Fibroblast of skin of abdomen (primary cell): ENCODE measurements at places on chromosomes 4 and X.

DNA sequence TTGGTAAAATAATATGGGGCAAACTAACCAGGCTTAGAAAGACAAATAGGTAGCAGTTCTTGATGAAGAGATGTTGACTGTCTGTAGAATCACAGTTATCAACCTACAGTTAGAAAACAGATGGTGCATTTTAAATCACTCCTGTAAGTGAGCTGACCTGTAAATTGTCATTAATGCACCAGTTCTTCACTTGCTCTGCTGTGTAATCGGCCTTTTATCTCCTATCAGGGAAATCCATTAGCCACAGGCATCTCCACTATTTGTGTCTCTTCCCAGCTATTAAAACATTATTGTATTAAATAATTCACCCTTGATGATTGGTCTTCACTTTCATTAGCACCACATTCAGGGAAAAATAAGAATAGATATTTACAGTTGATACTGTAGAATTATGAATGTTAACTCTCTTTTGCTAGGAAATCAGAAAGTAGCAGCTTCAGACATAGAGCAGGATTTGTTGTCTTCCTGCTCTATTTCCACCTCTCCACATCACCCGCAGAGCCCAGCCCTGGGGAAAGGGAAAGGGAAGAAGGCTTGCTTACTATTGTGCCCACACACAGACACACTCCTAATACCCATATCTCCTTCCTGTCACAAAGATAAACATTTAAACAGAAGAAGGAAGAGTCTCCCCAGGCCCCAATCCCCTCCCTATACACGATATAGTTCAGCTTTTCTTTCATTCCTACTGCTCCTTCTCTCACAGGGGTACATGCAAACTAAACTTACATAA, 97.1 kb downstream of the REELD1 start:
- DNase-seq, result no peak

- peak; percentile 15 for DNase-seq
These were observed 46.7 kb downstream of the RUFY3 start for GRCh38 chr4:70768301-70768948.

GRCh38 chr4:17817027-17817426, 6.2 kb downstream of the NCAPG start:
- peak; percentile 77 for DNase-seq

DNA sequence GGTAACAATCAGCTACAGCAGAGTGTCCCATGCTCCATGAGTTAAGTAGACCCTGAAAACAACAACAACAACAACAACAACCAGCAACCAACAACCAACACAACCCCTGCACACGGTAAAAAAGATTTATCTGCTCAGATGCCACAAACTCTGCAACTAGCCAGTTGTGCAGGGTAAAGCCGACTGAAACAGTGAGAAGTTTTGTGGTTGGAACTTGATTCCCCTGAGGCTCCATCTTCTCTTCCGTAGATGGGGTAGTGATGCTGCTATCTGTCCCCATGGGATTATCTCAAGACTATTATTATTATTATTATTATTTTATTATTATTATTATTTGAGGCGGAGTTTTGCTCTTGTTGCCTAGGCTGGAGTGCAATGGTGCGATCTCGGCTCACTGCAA, 50.6 kb upstream of the RAPGEF2 start:
- no peak for DNase-seq

GRCh38 chrX:40146262-40147125, 48.7 kb upstream of the BCOR start:
- peak; percentile 51 for DNase-seq

- DNase-seq, result peak; percentile 42
These were observed 4.8 kb downstream of the CPE start for GRCh38 chr4:165383591-165384073.

DNA sequence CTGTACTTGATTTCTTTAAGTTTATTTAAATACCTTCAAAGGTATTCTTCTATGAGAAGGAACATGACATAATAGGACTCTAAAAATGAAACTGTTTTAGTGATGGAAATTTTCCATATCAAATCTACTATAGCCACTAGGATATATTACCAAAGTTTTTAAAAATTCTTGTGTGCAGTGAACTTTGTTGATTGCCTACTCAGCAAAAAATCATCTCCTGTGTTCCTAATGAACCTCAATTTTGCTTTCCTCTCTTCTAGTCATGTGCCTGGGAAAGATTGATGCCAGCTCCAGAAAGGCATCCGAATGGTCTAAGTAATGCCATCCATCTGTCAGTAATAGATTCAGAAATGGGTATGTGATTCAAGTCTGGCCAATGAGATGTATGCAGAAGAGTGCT, 111.1 kb downstream of the ANXA3 start:
- DNase-seq, result no peak

DNA sequence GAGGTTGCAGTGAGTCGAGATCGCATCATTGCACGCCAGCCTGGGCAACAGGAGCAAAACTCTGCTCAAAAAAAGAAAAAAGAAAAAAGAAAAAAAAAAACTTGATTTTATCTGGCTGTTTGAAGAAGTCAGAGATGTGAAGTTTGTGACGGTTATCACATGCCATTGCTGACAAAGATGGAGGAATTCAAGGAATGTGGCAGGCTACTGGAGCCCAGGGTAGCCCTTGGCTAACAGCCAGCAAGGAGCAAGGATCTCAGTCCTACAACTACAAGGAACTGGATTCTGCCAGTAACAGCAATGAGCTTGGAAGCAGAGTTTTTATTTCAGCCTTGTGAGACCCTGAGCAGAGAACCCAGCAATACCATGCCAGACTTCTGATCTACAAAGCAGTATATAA, 24.3 kb upstream of the TET2 start:
- DNase-seq, result peak; percentile 71

- DNase-seq, result no peak
These were observed 160.6 kb downstream of the EFNB1 start for GRCh38 chrX:68989456-68989855.
